ENCODE measurements at places on chromosomes 1 and 21. TPM values are rescaled to one million over a fixed set of nuclear protein-coding genes. Genes with fewer than 3 reads are reported as not detected.

The TTC34 gene
- 0.44 TPM for total RNA-seq

The SERPINC1 gene
- 0.29 TPM for total RNA-seq

The GPATCH4 gene
- total RNA-seq = 29.1 TPM

The OR2L3 gene
- total RNA-seq = not detected

DNA sequence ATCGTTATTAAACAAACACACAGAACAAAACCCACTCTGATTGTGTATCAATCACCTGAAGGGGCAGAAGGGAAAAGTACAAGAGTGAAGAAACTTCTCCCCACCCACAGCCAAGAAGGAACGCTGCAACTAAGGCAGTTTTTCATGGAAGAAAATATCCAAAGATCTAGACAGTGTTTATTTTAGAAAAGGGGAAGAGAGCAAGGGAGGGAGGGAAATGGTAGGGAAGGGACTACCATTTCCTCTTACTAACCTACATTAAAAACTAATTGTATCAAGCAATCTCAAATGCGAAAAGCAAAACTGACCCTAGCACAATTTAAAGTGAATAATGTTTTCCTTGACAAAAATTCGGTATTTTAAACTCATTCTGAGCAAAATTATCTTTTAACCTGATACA is 3.5 kb downstream of the NRIP1 start:
- no peak overlapping the region for H3K4me3 ChIP-seq
- peaks cover 76% of the 10 kb centered on the region for H3K4me1 ChIP-seq
- DNase-seq = no peak
- H3K27me3 ChIP-seq = no peaks in the 10 kb centered on the region

The SMIM34 gene
- 0.81 TPM for total RNA-seq

The PROK1 gene
- total RNA-seq = not detected

Measured in left lung (tissue), 14 donors.